ENCODE measurements at places on chromosomes 6 and 20.

- DNase-seq: no peak
Observed at GRCh38 chr6:97289332-97289731, 6.3 kb upstream of the MMS22L start.

GRCh38 chr6:41531591-41532582 lies 14.3 kb upstream of the FOXP4 start:
- peak; percentile 95 for DNase-seq

DNA sequence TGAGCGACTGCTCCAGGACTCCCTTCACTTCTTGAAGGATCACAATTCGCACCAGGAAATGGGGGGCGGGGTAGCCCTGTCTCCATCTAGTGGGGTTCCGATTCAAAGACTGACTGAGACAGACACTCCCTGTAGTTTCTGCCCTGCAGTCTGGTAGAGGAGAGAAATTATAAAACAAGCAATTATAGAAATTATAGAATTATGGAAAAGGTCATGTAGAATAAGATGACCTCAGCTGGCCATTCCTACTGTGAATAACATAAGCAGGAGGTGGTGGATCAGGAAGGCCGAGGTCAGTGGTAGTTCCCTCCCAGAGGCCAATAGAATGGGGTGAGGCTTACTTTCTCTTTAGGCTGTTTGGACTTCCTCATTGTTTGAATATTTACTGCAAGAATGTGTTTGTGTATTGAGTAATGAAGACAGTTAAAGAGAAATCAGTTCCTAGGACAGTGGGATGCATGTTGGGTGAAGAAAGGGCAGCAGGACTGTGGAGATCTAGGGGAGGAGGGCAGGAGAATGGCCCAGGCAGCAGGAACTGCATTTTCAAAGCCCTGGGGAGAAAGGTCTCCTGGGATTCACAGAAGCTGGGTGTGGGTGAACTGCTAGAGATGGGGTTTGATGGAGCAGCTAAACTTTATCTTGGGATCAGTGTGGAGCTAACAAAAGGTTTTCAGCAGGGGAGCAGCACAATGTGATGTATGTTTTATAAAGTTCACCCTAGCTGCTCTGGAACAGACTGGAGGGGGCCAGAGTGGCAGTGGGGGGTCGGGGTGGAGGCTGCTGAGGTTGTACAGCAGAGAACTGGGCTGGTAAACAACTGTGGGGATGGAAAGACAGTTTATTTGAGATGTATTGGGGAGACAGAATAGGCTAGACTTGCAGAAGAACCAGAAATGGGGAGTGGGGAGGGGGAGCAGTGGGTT lies 2.1 kb downstream of the ZNF341 start:
- DNase-seq: peak; percentile 81

DNA sequence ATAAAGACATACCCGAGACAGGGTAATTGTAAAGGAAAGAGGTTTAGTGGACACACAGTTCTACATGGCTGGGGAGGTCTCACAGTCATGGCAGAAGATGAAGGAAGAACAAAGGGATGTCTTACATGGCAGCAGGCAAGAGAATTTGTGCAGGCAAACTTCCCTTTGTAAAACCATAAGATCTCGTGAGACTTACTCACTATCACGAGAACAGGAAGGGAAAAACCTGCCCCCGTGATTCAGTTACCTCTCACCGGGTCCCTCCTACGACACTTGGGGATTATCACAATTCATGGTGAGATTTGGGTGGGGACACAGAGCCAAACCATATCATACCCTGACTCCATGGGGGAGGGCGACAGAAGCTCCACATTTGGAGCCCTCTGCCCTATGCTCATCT lies 7.4 kb upstream of the VAPB start:
- no peak for DNase-seq

DNA sequence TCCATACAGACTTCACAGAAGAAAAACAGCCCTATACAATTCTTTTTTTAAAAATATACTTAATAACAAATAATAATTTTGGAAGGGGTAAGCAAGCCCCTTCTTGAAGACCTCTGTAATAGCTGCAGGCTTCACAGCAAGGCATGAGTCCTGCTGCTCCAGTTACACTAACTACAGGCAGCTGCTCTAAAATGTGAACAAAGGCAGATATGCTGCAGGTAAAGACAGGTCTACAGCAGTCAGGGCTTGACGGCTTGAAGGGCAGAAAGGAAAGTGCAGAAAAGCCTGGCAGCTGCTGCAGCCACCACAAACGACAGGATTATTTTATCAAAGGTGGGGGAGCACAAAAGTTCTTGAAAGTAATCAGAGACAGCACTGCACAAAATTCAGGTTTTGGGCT lies 11.3 kb downstream of the FAXC start:
- no peak for DNase-seq

GRCh38 chr6:327538-328116 lies 35.3 kb downstream of the DUSP22 start:
- no peak for DNase-seq

DNA sequence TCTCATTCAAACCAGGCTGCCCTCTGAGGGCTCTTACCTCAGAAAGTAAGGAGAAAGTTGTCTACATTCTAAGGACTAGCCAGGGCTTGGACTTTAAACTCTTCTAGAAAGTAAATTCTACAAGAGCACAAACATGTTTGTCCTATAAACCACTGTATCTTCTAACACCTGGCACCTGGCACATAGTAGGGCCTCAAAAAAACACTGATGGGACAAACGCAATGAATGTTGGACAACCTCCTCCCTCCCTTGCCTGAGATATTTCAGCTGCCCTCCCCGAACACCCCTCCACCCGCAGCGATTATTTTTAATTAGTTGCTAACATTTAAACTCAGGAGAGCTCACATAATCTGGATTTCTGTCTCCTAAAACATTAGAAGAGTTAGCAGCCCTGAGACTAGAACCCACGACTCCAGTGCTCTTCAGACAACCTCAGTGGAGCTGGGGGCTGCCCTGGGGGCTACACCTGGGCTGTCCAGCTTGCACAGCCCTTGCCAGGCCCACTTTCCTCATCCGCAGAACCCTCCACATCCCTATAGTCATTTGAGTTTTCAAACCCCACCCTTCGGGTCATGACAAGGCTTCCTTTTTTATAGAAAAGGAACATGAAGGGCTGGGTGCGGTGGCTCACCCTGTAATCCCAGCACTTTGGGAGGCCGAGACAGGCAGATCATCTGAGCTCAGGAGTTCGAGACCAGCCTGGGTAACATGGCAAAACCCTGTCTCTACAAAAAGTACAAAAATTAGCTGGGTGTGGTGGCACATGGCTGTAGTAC lies 4.9 kb downstream of the HCK start:
- no peak for DNase-seq

DNA sequence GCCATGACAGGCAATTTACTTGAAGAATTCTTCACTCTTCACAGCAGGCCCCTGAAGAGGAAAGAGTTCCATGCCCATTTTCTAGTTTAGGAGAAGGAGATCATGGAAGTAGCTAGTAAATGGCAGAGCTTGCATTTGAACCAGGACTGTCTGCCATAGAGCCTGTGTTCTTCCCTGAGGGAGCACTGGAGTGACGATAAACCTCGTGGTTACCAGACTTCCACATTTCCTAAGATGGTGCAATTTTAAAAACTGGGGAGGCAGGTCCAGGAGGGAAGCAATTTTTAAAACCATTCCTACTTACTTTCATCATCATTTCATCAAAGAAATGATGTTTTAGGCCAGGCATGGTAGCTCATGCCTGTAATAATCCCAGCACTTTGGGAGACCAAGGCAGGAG lies 36.8 kb downstream of the STK35 start:
- no peak for DNase-seq

DNA sequence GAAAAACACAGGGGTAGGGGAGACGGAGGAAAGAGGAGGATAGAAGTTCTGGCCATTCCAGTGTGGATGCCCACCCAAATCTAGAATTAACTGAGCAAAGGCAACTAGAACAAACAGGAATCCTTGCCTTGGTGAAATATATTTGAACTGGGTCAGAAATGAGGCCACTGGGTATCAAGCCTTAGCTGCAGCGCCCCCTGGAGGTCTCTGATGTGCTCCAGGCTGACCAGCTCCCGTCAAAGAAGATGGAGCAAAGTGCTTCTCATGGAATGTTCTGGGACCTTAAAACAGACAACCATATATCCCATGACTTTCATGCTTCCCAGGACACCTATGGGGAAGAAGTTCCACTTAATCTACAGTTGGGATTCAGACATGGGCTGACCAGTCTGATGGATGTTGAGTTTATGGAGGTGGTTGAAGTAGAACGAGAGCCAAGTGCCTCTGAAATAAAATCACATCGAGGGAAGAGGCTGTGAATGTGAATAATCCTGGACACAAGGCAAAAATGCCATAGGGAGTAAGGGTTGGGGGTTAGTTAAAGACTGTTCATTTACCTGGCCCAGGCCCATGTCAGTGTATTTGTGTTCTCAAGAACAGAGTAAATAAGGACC lies 50.4 kb downstream of the HLA-DPB1 start:
- peak; percentile 35 for DNase-seq

- peak; percentile 94 for DNase-seq
Observed at GRCh38 chr20:33229843-33230242, 6.0 kb upstream of the BPIFA1 start.

DNA sequence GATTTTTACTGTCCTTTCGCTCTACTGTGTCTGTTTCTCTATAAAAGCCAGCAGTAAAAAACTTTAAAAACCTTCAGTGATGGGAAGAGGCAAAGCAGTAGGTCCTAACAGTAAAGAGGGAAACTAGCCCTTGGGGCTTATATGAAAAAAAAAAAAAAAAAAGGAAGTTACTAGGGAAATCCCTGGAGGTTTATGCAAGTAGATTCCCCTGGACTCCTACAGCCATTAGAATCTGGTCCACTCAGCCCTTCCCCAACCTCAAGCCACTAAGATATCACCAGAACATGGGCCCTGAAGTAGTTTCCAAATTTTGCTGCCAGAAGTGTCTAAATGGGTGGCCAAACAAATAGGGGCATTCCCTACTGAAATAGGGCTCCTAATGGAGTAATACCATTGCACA lies 70.5 kb upstream of the HINT3 start:
- peak; percentile 42 for DNase-seq

DNA sequence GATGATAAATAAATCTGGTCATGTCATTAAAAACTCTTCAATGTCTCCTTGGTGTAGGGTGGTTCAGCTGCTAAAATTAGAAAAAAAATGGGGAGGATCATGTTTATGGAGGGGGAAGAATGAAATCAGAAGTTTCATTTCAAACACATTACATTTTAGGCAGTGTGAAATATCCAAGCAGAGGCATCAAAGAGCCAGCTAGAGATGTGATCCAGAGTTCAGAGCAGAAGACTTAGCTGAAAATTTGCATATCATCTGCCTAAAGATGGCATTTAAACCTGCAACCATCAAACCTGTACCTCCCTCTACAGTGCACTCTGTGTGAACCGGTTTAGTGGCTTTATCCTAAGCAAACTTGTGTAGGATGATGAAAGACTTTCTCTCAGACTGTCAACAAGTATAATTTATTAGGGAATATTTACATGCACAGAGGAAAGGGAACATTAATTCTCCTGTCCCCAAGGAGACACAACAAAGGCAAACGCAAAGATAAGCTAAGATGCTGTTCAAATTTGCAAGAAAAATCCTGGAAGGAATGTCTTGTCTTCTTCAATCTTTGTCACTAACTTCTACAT lies 84.8 kb upstream of the PLEKHG1 start:
- DNase-seq: no peak
